ENCODE measurements at places on chromosomes 16 and 17.
A peak's percentile ranks its signal among the peaks of the same experiment; 100 is the strongest.

DNA sequence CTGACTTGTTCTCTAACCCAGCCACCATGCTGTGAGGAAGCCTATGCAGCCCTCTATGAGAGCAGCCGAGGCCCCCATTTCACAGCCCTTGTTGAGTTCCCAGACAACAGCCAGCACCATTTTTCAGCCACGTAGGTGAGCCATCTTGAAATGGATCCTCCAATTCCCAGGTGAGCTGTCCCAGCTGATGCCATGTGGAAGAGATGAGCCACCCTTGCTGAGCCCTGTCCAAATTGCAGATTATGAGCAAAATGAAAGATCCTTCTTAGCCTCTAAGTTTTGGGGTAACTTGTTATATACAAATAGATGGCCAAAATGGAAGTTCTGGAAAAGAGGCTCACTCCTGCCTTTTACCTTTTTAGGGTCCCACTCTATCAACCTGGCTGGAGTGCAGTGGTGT lies 25.7 kb upstream of the TIMP2 start:
- no peak for DNase-seq

DNA sequence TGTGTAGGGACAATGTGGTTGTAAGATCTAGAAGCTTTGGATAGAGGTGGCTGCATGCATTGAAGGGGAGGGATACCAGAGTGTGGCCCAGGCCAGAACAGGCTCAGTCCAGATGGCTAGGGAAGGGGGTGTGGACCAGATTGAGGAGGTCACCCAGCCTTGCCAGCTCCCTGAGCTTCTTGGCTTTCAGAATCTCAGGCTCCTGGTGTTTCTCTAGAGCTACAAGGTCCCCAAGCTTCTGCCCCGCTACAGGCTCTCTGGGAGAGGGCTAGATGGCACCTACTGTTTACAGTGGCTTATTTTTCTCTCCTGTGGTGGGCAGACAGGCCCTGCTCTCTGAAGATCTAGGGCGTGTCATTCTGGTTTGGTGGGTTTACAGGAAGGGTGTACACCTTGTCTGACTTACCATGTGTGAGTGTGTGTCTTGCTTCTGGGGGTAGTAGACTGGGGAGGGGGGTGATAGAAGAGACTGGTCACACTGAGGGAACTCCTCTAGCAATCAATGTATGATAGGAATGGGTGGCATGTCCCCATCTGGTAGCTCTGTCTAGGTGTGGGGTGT lies 1.1 kb downstream of the RARA start:
- DNase-seq: no peak

DNA sequence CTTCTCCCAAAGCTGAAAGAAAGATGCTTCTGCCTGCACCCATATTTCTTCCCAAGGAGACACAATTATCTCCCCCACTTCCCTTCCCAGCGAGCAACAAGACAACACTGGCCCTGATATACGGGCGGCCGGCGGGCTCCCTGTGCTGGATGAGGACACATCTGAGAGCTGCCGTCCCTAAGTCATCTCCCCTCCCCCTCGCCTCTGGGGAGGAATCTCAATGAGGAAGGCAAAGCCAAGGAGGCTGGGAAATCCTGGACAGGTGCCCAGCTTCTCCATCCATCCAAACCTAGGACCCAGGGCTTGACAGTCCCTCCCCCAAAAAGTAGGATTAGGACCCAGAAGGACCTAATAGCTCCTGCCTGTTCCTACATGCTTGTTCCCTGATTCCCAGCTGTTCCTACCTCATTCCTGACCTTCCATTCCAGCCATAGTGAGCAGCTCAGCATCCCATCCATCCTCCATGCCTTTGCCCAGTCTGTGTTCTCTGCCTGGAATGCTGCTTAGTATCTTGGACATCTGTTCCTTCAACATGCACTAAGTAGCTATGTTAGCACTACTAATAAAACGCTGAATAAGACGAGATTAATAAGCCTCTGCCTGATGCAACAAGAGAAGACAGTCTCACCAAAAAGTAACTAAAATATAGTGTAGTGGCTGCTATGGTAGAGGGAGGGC lies 167.9 kb downstream of the CCT6B start:
- no peak for DNase-seq

DNA sequence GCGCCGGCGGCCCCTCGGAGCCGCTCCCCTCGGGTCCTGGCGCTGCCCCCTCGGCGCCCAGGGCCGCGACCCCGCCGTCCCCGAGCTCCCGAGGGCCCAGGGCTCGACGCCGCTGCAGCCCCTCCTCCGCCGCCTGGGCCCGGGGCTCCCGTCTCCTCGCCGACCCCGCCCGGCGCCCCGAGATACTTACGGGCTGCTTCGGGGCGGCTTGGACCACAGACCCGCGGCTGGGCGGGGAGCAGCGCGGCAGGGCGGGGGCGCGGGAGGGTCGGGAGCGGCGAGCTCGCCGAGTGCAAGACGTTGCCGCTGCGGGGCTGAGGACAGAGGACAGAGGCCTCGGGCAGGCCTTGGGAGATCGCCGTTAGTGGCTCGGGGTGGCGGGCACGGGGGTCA lies 290 bp downstream of the TOB1 start:
- DNase-seq: no peak

DNA sequence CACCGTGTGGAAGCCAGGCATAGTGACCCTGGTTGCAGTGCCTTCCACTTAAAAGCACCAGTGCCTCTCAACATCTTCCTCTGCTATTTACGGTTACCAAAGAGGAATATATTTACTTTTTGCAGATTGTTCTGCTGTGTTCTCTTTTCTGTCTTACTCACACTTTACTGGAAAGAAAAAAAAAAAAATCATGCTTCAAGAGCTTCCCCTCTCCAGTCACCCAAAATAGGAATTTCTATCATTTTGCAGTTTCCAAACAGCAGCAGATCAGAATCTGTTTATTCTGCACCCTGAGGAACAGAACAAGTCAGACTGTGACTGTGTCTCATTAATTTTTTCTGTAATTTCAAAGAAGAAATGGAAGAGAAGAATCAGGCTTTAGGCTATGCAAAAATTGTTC lies 96.1 kb downstream of the KCNJ2 start:
- DNase-seq: no peak

- DNase-seq: peak; percentile 62
These were observed 514 bp downstream of the UBFD1 start for GRCh38 chr16:23557779-23558702.

- no peak for DNase-seq
These were observed 30.2 kb downstream of the TENT4B start for GRCh38 chr16:50183316-50183715.

DNA sequence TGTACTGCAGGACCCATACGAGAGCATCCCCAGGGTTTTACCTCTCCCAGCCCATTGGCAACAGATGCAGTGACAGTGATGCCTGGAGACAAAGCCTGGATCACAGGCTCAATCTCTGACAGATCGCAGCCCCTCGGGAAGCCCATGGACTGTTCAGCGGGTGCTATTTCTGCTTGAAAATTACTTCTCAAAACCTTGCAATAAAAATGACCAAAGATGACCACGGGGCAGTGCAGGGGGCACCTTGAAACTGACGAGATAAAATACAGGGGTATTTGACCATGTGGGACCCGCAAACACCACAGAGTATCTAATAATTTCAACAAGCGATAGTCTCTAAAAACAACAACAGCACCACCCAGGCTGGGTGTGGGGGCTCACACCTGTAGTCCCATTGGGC lies 118.3 kb downstream of the C16orf95 start:
- no peak for DNase-seq

DNA sequence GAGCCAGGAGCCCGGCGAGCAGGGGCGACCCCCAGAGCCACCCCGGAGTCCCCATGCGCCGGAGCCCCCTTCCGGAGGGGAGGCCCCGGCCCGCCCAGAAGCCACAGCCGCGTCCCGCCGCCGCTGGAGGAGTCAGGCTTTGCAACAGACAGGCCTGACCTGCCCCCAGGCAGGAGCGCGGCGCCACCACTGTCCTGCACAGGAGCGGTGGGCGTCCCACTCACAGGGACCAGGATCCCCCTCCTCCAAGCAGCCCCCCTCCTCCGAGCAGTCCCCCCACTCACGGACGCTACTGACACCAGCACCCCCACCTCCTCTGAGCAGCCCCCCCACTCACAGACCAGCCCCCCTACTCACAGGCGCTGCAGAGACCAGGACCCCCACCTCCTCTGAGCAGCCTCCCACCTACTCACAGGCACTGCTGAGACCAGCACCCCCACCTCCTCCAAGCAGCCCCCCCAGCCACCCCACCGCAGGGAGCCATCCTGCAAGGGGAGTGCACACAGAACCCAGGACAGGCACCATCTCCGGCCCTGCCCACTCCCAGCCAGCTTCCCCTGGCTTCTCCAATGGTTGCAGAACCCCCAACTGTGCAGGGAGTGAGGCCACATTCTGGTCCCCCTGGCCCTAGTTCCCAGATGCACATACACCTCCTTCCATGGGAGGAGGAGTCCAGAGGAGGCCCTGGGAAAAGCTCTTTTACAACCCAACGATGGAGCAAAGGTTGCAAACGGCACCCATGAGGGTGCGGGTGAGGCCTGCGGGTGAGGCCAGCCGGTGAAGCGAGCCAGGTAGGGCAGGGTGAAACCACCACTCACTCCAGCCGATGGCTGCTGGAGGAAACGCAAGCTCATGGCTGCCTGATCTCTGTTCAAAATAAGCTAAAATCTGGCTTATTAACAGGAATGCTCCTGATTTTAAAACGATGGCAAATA lies 69.9 kb downstream of the ABR start:
- peak; percentile 86 for DNase-seq

- DNase-seq: no peak
These were observed 458.1 kb downstream of the SOX9 start for GRCh38 chr17:72578817-72579470.

DNA sequence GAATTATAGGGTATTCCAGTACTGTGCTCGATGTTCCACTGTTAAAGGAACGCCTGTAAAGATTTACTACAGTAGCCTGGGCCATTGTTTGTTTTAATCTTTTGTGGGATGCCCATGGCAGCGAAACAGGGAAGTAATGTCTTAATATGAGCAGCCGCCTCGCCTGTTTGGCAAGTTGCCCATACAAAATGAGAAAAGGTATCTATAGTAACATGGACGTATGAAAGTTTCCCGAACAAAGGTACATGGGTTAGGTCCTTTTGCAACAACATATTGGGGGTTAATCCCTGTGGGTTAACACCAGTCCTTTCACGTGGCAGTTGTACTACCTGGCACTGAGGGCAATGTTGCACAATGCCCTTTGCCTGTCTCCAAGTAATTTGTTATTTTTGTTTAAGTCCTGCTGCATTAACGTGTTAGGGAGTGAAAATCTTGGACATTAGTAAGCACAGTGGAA lies 21.1 kb upstream of the TMC5 start:
- DNase-seq: no peak
